ENCODE measurements at places on chromosomes 6 and 20. TPM values are rescaled to one million over a fixed set of nuclear protein-coding genes. Genes with fewer than 3 reads are reported as not detected.

PI16 gene
- total RNA-seq: 0.96 TPM

GRCh38 chr6:122347280-122347679 lies 52.2 kb upstream of the HSF2 start:
- peaks cover 15% of the 10 kb centered on the region for H3K27me3 ChIP-seq
- no peaks in the 10 kb centered on the region for H3K4me1 ChIP-seq
- DNase-seq: no peak
- H3K36me3 ChIP-seq: no peaks in the 10 kb centered on the region
- H3K4me3 ChIP-seq: no peak overlapping the region
- no peak overlapping the region for H3K27ac ChIP-seq

DNA sequence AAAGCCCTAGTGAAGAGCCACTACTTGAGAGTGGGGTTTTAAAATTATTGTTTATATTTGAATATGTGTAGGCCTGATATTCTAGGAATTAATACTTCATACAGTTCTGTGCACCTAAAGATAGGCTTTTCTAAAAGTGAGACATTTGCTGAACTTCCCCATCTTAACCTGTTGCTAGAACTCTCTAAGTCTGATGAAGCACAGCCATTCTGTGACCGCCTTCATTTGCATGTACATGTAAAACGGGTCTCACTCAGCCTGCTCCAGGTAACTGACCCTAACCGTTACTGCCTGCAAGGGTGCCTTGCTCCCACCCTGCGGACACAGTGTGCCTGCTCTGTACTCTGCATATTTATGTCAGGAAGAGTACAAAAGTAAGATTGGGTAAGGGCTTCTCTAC lies 44.3 kb upstream of the IRF4 start:
- no peaks in the 10 kb centered on the region for H3K4me1 ChIP-seq
- no peak overlapping the region for H3K27ac ChIP-seq
- peaks cover 15% of the 10 kb centered on the region for H3K36me3 ChIP-seq
- H3K27me3 ChIP-seq: no peaks in the 10 kb centered on the region
- H3K4me3 ChIP-seq: no peak overlapping the region

TMEM74B gene
- total RNA-seq: 2.0 TPM

DNA sequence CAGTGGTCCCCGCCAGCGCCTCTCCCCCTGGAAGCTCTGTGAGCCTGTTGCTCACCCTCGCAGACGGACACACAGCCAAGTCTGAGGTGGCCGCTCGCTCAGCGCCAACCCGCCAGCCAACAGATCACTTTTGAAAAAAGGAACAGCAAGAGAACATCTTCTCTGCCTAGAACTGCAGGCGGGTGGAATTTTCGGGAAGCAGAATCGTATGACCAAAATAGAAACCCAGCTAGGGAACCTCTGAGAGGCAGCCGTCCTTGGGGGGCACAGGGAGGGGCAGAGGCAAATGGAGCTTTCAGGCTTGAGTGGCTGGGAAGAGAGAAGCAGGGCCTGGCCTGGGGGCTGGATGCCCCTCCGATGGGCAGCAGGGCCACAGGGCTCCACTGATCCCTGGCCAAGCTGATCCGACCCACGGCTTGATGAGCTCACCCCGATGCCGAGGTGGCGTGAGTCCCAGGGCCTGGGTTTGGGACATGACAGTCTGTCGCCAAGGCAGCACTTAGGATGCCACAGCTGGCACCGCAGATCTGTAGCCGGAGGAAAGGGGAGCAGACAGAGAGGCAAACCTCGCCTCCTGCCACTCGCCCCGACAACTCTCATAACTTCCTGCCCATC lies 9.8 kb downstream of the NFATC2 start:
- peak overlapping the region; percentile 99 for H3K27ac ChIP-seq
- H3K27me3 ChIP-seq: no peaks in the 10 kb centered on the region
- H3K4me1 ChIP-seq: peaks cover 99% of the 10 kb centered on the region
- H3K4me3 ChIP-seq: peak overlapping the region; percentile 75
- peaks cover 54% of the 10 kb centered on the region for H3K36me3 ChIP-seq

DNA sequence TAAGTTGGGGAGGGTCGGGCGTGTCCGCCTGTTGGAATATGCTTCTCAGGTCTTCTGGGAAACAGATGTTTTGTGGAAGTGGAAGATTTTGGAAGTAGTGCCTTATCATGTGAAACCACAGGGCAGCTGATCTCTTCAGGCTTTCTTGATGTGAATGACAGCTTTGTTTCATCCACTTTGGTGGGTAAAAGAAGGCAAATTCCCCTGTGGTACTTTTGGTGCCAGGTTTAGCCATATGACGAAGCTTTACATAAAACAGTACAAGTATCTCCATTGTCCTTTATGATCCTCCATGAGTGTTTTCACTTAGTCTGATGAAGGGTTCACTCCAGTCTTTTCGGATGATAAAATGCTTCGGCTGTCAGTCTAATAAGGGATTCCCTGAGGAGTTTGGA lies 4.6 kb downstream of the IRF4 start:
- peaks cover 84% of the 10 kb centered on the region for H3K36me3 ChIP-seq
- no peak for DNase-seq
- H3K27ac ChIP-seq: peak overlapping the region; percentile 99
- peak overlapping the region; percentile 94 for H3K4me3 ChIP-seq

GRCh38 chr20:29687438-29687837 lies 1570.0 kb upstream of the DEFB115 start:
- no peaks in the 10 kb centered on the region for H3K27me3 ChIP-seq
- H3K4me3 ChIP-seq: no peak overlapping the region
- peaks cover 2% of the 10 kb centered on the region for H3K36me3 ChIP-seq
- H3K27ac ChIP-seq: no peak overlapping the region
- no peak for DNase-seq

GRCh38 chr6:36028088-36028876 lies 674 bp downstream of the MAPK14 start:
- peak overlapping the region; percentile 98 for H3K4me3 ChIP-seq
- peaks cover 43% of the 10 kb centered on the region for H3K4me1 ChIP-seq
- peak overlapping the region; percentile 98 for H3K27ac ChIP-seq
- peaks cover 16% of the 10 kb centered on the region for H3K27me3 ChIP-seq
- DNase-seq: peak; percentile 67

DNA sequence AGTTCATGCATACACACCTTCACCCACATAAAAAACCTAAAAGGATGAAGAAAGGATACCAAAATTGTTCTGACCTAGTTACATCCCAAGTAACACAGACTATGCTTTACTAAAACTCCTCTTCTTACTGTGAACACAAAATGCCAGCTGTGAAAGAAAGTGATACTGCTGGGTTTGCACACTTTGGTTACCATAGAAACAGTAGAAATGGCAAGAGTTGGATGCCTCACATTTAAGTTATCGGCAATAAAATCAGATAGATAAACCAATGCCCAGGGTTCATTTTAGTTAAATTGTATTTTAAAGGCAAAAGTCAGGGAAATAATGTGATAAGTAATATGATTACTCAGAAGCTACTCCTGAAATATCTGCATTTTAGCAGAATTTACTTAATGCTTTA lies 161.9 kb downstream of the CDK19 start:
- no peak overlapping the region for H3K4me3 ChIP-seq
- H3K27me3 ChIP-seq: no peaks in the 10 kb centered on the region
- no peak for DNase-seq
- H3K4me1 ChIP-seq: peaks cover 6% of the 10 kb centered on the region

KIF25 gene
- total RNA-seq: not detected

OR2H1 gene
- total RNA-seq: not detected

RCAN2 gene
- 0.57 TPM for total RNA-seq

DNA sequence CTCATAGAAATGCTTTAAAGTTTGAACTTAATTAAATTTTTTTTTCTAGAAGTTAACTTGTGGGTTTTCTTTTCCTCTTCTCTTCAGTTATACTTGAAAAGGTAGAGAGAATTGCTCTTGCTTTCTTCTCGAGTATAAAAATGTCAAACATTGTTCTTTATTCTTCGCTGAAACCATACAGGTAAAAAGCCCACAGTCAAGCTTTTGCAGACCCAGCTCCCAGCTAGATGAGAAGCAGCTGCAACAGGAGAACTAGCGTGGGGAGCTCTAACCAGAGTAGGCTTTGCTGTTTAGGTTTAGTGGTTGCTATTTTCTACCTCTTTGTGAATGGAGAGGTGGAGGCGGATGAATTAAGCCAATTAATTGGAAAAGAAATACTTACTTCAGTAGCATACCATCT lies 102.7 kb downstream of the JARID2 start:
- peaks cover 29% of the 10 kb centered on the region for H3K36me3 ChIP-seq
- DNase-seq: no peak
- peaks cover 88% of the 10 kb centered on the region for H3K4me1 ChIP-seq
- H3K27ac ChIP-seq: no peak overlapping the region

IL17A gene
- 9.1 TPM for total RNA-seq

GRCh38 chr6:50925981-50926380 lies 107.3 kb downstream of the TFAP2B start:
- no peaks in the 10 kb centered on the region for H3K36me3 ChIP-seq
- H3K4me3 ChIP-seq: no peak overlapping the region
- DNase-seq: no peak
- no peaks in the 10 kb centered on the region for H3K4me1 ChIP-seq
- no peaks in the 10 kb centered on the region for H3K27me3 ChIP-seq

GRCh38 chr6:57307850-57308249 lies 9.6 kb upstream of the PRIM2 start:
- no peaks in the 10 kb centered on the region for H3K36me3 ChIP-seq
- no peak overlapping the region for H3K4me3 ChIP-seq
- no peaks in the 10 kb centered on the region for H3K4me1 ChIP-seq
- H3K27ac ChIP-seq: no peak overlapping the region
- no peak for DNase-seq
- H3K27me3 ChIP-seq: peaks cover 12% of the 10 kb centered on the region

KCNK16 gene
- total RNA-seq: not detected

DNA sequence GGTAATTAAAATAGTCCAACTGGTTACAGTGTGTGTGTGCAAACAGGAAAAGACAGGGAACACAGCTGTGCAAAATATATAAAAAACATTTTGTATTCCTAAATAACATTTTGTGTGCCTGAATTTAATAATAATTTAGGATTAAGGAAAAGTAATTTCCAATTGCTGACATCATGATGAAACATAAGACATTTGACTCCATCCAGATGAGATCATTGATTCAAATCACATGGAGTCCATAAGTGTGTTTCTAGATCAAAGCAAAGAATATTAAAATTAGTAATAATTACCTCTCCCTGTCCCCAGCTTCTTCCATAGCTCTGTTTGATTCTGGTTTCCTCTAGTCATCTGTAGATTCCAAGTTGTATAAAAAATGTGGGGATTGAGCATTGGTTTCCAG lies 64.6 kb upstream of the BTN3A2 start:
- H3K36me3 ChIP-seq: no peaks in the 10 kb centered on the region
- H3K27ac ChIP-seq: peak overlapping the region; percentile 76
- H3K27me3 ChIP-seq: peaks cover 3% of the 10 kb centered on the region
- peaks cover 45% of the 10 kb centered on the region for H3K4me1 ChIP-seq
- DNase-seq: no peak

GRCh38 chr6:87342829-87343228 lies 1.8 kb upstream of the C6orf163 start:
- no peak overlapping the region for H3K27ac ChIP-seq
- no peak overlapping the region for H3K4me3 ChIP-seq
- no peak for DNase-seq

C20orf173 gene
- total RNA-seq: not detected

BNIP5 gene
- total RNA-seq: not detected

DNA sequence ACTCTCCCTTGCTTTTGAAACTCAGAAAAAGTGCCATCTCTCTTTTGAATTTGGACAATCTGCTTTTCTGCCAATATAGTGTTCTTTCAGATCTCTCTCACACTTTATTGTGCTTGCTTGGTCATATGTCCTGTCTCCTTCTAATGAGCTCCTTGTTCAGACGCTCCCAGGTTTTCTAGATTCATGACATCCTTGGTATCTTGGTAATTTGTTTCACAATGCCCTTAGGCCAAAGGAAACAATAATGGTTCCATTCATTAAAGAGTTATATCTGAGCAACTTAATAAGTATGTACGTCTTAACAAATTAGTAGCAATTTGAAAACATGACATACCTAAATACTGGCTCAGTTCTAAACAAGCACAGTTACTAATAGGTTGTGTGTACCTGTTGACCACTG lies 293.4 kb upstream of the SPTLC3 start:
- no peak overlapping the region for H3K27ac ChIP-seq
- H3K4me1 ChIP-seq: no peaks in the 10 kb centered on the region
- H3K4me3 ChIP-seq: no peak overlapping the region
- no peaks in the 10 kb centered on the region for H3K27me3 ChIP-seq
- no peaks in the 10 kb centered on the region for H3K36me3 ChIP-seq
- DNase-seq: no peak

DNA sequence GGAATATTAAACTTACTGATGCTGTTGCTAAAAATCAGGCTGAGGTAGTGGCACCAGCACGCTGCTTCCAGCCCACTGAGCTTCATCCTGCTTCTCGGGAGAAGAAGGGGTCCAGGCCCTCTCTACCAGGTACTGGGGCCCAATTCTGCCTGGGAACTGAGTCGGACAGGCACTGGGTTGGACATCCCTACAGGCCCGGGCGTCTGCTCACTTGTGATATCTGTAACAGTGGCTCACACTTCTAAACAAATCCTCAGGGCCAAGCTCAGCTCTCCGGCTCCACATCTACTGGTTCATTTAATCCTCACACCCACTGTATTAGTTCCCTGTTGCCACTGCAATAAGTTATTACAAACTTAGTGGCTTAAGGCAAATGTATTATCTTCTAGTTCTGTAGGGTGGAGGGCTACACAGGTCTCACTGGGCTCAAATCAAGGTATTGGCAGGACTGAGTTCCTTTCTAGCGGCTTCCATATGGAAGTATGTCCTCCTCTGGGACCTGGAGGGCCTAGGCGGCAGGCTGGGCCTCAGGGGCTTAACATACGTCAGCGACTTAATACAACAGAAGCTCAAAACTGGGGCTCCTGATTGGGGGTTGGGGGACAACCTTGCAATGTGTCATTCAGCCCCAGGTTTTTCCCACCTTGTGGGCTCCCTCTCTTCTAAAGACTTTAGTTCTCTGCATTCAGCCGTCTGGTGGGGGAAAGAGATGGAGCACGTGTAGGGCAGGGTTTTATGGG lies 1.6 kb upstream of the KCNK15 start:
- no peak for DNase-seq
- H3K27ac ChIP-seq: no peak overlapping the region
- H3K4me1 ChIP-seq: peaks cover 19% of the 10 kb centered on the region
- H3K4me3 ChIP-seq: no peak overlapping the region
